Fibroblast of skin of right quadriceps (primary cell): ENCODE measurements at places on chromosomes 1 and 21.

GRCh38 chr1:19818324-19818723 is 3.2 kb upstream of the RNF186 start:
- DNase-seq: no peak

DNA sequence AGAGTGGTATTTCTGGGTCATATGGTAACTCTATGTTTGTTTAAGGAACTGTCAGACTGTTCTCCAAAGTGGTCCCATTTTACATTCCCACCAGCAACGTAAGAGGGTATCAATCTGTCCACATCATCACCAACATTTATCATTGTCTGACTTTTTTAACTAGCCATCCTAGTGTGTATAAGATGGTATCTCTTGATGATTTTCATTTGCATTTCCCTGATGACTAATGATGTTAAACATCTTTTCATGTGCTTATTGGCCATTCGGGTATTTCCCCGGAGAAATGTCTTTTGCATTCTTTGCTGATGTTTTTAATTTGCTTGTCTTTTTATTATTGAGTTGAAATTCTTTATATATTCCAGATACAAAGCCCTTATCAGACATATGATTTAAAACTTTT is 370.1 kb upstream of the NR5A2 start:
- peak; percentile 37 for DNase-seq

DNA sequence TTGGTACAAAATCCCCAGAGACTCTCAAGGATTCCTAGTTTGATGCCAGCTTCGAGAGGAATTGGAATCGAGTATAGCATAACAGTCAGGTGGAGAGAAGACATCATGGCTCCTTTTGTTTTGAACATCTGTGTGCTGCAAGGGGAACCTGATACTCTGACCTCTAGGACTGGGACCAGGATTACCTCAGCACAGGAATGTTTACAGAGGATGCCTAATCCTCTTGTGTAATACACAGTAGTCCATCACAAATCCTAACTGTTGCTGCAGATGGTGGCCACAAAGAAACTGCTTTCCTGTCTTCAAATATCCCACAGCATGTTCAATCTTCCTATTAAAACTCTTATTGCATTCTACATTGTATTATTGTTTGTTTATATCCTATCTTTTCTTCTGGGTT is 111.8 kb upstream of the PRMT6 start:
- DNase-seq: peak; percentile 17

- no peak for DNase-seq
Observed at GRCh38 chr1:179953974-179954492, 577 bp upstream of the CEP350 start.

GRCh38 chr1:56249234-56249633 is 330.1 kb downstream of the PLPP3 start:
- no peak for DNase-seq

- DNase-seq: no peak
Observed at GRCh38 chr1:183472488-183473216, at the start of gene SMG7. SMG7 (plus strand) TSS chr1:183472499; CDS start chr1:183472621, 122 bp downstream.

- DNase-seq: peak; percentile 44
Observed at GRCh38 chr1:16372535-16373285, 5.7 kb downstream of the SZRD1 start.

DNA sequence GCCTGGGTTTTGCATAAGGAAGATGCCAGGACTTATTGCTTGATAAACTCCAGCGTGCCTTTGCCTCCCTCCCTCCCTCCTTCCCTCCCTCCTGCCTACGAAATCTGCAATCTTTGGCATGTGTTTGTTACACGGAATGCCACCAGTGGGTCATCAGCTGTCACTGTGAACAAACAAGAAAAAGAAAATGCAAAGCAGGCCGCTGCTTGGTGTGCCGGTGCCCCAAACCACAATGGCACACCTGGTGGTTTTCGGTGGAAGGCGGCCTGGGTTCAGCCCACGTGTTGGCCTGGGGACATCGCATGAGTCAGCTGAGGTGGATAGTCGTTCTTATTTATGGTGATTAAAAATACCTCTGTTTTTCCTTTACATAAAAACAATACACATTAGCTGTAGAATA is 16.3 kb upstream of the IFNLR1 start:
- no peak for DNase-seq

GRCh38 chr1:233490488-233490887 is 123.4 kb upstream of the KCNK1 start:
- no peak for DNase-seq

DNA sequence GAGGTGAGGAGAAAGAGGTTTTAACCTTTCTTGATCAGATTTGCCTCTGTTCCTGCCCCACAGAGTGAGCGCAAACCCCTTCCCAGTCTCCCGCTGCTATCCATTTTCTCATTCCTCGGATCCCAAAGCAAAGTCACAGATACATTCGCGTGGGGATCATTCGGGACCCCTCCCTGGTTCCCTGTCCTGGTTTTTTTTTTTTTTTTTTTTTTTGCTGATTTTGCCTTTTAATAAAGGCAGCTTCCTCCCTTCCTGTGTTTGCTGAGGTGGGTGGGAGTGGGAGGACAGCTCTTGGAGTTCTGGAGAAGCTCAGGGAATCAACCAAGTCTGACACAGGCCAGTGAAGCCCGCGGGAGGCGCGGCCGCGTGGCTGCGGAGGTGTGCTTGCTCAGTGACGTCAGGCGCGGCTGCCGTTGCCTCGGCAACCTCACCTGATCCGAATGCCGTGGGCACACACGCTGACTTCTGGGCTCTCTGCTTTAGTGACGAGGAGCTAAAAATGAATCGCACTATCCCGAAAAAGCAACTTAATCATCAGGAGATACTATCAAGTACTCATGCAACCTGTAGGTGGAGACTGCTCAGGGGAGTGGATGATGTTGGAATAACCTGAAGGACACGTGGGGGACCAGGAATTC is 106.4 kb downstream of the TBX19 start:
- no peak for DNase-seq

GRCh38 chr1:69611316-69611715 is 43.6 kb downstream of the LRRC7 start:
- peak; percentile 5 for DNase-seq

DNA sequence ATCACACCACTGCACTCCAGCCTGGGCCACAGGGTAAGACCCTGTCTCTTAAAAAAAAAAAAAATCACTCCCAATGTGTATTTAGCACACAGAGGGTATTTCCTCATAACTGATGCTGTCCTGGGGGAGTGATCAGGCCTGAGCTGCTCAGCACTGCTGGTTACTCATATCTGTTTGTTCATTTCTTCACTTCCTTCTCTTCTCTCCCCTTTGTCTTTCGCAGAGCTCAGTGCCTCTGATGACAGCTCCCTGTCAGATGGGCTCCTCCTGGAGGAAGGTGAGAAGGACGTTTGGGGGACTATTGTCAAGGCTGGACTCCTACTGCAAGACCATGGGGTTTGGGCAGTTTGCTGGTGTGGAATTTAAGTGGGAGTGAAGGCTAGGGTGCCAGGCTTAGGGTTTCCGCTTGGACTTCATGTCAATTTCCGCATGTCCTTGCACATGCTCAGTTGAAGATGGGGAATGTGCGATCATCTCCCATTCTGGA is 13.0 kb downstream of the INAVA start:
- no peak for DNase-seq

GRCh38 chr1:17617787-17618557 is 78.5 kb downstream of the ARHGEF10L start:
- peak; percentile 35 for DNase-seq

- peak; percentile 9 for DNase-seq
Observed at GRCh38 chr1:178434360-178434759, 62.4 kb downstream of the CLEC20A start.

GRCh38 chr21:34649400-34649799 is 19.4 kb upstream of the CLIC6 start:
- DNase-seq: no peak

GRCh38 chr21:45146306-45146705 is 71.9 kb downstream of the ADARB1 start:
- DNase-seq: no peak

DNA sequence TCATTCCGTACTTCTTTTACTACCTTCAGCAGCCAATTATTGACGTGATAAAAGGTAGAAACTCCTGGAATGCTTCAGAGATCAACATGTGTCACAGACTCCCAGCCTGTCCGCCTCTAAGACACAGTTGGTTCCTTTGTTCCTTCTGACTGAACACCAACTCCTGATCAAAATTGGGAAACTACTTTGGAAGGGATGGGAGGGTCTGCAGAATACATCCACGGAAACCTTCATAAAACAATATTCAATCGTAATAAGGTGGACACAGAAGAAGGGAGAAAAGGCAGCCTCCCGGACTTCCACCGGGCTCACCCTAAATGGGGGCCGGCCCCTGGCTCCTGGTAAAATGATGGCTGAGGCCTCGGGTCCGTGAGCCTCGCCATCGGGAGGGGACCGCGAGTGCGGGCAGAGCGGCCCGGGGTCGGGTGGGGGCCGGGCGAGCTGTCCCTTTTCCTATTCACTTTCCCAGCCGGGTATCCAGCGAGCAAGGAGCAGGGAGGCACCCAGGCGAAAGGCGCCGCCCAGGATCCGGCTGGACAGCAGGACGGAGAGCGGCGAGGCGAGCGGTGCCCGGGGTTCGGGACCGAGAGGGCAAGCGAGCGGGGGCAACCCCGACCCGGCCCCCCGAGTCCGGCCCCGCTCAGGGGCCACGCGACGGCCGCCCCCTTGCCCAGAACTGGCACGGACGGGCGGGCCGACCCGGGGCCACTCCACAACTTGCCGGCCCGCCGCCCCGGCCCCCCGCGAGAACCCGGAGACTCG is 805 bp downstream of the NRIP1 start:
- peak; percentile 36 for DNase-seq

DNA sequence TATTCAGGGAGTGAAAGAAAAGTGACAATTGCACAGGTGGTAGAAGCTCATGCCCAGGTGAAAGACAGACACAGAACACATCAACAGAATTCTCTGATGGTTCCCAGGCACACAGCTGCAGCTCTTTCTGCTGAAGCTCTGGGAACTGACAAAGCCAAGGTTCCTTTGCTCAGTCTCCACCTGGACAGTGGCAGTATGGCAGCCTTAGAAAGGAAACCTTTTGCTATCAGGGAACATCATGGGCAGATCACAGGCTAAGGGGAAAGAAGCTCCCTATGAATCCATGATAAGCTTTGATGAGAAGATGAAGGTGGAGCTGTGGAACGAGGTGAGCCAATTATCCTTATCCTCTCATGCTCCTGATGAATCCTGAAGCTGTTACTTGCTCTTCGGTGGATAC is 1.2 kb downstream of the SPRR2B start:
- DNase-seq: no peak

GRCh38 chr1:212973899-212974298 is 23.6 kb downstream of the VASH2 start:
- no peak for DNase-seq

DNA sequence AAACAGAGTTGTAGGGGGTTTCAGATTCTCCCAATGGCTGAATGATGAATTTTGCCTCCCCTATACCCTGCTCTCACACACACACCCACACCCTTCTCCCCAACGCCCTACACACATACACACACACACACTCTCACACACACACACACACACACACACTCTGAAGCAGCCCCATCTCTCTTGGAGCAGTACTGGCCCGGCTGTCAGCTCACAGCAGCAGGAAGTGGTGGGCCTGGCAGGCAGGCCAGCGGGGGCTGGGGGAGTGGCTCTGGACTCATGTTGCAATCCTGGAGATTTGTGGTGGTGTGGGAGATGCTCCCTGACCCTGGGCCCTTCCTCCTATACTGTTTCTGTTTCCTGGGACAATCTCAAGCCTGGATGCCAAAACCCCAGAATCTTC is 2.2 kb downstream of the IKBKE start:
- peak; percentile 77 for DNase-seq

DNA sequence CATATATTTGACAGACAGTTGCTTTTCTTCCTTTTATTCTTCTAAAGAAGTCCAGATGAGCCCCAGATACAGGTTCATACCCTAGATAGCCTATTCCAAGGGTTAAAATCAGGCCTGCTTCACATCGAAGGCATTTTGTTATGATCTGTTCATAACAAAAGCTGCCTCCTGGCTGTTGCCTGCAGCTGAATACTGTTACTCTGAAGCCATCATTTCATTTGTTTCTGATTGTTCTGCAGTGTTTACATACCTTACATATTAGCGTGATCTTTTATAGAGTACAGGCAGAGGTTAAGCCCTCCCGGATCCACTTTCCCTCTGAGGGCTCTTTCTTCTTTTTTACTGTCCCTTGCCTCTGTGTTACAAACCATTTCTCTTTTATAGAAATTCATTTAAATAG is 219.0 kb upstream of the HOOK1 start:
- DNase-seq: peak; percentile 53

DNA sequence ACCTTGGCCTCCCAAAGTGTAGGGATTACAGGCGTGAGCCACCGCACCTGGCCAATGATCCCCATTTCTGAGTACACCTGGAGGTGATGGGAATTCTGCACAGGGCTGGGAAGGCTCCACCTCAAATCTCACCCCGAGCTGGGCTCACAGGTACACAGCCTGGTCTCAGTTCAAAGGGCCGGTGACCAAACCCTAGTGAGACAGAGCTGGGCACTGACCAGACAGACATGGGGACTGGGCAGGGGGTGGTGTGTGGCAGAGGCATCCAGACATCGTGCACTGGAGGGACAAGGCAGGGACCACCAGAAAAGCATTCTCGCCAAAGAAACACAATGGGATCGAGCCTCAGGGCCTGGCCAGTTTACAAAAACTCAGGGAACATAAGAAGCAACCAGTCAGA is 17.2 kb downstream of the LSS start:
- DNase-seq: no peak

GRCh38 chr1:61386323-61386722 is 304.0 kb downstream of the NFIA start:
- DNase-seq: no peak

DNA sequence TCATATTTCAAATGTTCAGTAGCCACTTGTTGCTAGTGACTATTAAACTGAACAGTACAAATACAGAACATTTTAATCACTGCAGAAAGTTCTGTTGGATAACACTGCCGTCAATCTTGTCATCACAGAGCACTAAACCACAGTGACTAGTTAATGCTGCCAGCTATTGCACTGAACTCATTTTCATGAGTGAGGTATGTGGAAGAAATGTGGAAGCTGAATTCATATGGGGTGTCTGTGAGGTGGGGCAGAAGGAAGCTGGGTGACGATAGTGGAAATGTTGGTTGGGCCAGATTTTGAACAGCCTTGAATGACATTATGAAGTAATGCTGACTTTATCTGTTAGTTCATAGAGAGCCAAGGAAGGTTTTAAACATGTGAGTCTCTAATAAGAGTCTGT is 49.6 kb downstream of the OSBPL9 start:
- peak; percentile 94 for DNase-seq

DNA sequence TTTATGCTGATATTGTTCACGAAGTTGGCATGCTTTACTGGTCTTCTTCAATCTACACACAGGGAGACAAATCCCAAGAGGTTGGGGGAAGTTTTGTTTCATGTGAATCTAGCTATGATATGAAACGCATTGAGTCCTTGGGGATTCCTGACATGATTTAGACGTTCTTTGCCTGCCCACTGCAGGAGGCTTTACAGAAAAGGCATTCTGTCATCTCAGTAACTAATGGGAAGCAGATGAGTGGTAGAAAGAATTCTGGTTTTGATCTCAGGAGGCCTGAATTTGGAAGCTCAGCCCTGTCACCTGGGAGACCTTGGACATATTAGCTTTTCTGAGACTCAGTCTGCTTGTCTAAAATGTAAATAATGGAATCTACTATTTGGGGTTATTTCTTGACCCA is 383.0 kb upstream of the NFIA start:
- peak; percentile 4 for DNase-seq
